ENCODE measurements at places on chromosomes 13 and 19. TPM values are rescaled to one million over a fixed set of nuclear protein-coding genes. Genes with fewer than 3 reads are reported as not detected.

DNA sequence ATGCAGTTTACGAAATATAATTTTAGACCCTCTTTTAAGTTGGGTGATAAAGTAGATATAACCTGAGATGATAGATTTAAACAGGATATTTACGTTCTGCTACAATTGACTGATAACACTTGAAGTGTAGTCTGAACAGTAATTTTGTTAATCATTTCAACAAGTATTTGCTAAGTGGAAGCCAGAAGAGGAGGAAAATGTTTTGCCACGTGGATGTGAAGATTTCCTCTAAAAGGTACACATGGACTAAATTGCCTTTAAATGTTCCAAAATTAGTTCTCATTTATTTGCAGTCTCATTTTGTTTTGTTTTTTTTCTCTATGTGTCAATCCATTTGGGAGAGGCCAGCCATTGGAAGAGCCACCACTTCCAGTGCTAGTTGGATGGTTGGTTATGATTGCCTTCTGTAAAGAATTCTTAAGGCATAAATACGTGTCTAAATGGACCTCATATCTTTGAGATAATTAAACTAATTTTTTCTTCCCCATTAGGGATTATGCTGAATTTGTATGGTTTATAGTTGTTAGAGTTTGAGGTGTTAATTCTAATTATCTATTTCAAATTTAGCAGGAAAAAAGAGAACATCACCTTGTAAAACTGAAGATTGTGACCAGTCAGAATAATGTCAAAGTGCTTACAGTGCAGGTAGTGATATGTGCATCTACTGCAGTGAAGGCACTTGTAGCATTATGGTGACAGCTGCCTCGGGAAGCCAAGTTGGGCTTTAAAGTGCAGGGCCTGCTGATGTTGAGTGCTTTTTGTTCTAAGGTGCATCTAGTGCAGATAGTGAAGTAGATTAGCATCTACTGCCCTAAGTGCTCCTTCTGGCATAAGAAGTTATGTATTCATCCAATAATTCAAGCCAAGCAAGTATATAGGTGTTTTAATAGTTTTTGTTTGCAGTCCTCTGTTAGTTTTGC, 2.8 kb downstream of the MIR17HG start:
- no peak for DNase-seq

DNA sequence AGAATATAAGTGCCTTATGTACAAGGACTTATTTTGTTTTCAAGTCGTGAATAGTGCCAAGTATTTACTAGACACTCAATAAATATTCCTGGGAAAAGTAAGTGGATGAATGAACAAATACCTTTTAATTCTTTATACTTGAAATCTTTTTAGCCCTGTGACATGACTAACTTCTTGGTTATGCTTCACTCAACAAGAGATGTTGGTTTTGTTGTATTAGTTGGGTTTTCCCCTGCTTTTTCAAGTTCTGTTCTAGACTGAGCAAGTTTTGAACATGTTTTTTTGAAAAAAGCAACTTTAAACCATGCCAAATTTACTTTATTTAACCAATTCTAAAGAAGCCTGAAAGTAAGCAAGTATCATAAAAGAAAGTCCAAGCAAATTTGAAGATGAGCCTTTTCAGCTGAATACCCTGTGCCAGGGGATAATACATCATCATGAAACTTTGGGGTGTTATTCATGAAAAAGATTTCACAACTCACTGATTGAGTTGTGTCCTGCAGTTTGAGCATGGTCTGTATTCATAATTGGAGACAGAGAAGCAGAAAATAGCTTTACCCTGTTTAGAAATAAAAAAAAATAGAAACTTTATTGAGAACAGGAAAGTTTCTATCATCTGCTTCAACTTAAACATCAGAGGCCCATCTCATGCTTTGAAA, 11.1 kb downstream of the LMO7 start:
- no peak for DNase-seq

DNA sequence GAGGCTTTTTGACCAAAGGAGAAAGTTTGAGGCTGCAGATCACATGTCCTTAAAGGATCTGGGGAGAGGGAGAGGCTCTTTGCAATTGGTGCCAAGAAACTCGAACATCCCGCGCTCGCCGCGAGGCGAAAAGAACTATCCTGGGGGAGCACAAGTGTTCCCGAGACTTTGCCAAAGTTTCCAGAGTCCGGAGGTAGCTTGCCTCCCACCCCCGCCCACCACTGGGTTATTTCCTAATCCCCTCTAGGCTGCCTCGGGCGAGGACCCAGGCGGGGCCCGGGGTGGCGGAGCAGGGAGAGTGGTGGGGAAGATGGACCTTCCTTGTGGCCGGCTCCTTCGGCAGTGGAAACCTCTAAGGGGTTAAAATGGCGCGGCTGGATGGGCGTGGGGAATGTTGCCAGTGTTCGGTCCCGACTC, 114.5 kb downstream of the KCNRG start:
- DNase-seq: no peak

- DNase-seq: no peak
Measured at GRCh38 chr13:97328222-97328790, 105.7 kb upstream of the RAP2A start.

DNA sequence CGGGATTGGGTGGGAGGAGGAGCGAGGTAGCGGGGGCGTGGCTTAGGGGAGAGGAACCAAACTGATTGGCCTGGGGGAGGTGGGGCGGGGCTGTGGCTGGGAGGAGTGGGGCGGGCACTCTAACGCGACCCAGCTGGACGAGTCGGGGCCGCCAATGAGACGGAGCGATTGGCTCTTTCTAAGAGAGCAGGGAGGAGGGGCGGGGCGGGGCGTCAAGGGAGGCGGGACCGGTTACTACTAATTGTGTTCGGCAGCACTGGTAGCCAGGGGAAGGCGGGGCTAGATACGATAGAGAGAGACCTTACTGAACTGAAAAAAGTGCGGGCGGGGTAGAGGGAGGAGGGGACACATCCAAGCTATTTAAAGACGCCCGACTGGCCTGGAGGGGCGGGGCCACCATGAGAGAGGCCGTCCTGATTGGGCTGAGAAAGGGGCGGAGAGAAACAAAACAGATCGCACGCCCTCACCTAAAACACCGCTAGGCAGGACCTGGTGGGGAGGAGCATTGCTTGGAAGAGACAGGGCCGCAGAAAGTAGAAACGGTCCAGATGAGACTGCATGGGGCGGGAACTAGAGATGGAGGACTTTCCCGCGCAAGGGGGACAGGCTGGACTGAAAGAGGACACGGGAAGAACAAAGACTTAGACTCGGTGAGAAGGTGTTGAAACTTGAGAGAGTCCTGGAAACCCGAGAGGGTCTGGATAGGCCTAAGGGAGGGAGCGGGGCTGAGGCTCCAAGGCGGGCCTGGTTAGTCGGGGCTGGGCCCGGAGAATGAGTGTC, at the start of gene KCNC3:
Gene KCNC3 (minus strand): TSS at position 232 of the 780 bp plus-strand sequence. CDS start 295 bp downstream, outside the sequence.
- peak; percentile 99 for DNase-seq

ZNF575 gene
- total RNA-seq: not detected

TMEM59L gene
- 3.2 TPM for total RNA-seq

Measured in thoracic aorta (tissue), 2 donors.